ENCODE measurements at places on chromosomes 16 and 17. TPM values are rescaled to one million over a fixed set of nuclear protein-coding genes. Genes with fewer than 3 reads are reported as not detected.

GRCh38 chr17:44345454-44346026, 438 bp downstream of the GRN start:
- peak overlapping the region; percentile 49 for H3K27ac ChIP-seq
- no peaks in the 10 kb centered on the region for H3K36me3 ChIP-seq
- DNase-seq: peak; percentile 15
- no peaks in the 10 kb centered on the region for H3K4me1 ChIP-seq
- H3K27me3 ChIP-seq: peaks cover 2% of the 10 kb centered on the region

DNA sequence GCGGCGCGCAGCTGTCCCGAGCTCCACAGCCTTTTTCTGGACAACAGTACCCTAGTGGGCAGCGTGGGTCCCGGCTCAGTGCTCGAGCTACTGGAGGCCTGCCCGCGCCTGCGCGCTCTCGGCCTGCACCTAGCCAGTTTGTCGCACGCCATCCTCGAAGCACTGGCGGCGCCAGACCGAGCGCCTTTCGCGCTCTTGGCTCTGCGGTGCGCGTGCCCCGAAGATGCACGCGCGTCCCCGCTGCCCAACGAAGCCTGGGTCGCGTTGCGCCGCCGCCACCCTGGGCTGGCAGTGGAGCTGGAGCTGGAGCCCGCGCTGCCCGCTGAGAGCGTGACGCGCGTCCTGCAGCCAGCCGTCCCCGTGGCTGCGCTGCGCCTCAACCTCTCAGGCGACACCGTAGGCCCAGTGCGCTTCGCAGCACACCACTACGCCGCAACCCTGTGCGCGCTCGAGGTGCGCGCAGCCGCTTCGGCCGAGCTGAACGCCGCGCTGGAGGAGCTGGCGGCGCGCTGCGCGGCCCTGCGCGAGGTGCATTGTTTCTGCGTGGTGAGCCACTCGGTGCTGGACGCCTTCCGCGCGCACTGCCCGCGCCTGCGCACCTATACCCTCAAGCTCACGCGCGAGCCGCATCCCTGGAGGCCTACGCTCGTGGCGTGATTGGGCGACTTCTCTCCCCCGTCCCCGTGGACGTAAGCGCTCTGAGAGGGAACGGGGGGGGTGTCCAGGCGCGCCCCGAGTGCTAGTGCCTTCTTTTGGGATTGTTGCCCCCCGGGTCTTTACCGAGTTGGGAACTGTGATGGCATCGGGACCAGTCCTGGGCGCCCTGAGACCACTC, 1.2 kb upstream of the HSF4 start:
- peak; percentile 34 for DNase-seq
- no peaks in the 10 kb centered on the region for H3K36me3 ChIP-seq
- peaks cover 31% of the 10 kb centered on the region for H3K4me1 ChIP-seq
- peaks cover 59% of the 10 kb centered on the region for H3K27me3 ChIP-seq
- H3K4me3 ChIP-seq: peak overlapping the region; percentile 48

DNA sequence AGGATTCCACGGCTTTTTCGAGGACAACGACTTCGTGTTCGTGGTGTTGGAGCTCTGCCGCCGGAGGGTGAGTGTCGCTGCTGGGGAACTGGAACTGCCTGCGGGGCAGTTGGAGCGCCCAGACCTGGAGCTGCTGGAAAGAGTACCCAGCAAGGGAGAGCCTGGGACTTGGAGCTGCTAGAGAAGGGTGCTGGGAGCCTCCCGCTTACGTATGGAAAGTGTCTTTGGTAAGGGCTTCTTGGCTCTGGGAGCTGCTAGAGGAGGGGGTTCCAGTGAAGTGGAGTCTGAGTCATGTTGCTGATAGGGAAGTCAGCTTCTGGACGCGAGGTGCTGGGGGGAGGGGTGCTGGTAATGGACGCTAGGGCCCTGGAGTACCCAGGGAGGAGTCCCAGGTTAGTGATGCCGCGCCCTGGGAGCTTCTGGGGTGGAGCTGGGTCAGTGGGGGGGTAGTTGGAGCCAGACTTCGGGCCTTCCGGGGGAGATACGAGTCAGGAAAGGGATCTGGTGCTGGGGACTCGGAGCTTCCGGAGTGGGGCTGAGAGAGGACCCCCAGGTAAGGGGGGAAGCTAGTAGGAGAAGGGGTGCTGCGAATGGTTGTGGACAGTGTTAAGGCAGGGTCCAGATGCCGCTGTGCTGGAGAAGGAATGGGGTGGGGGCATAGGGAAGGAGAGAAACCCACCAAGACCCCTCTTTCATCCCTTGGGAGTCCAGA, 741 bp downstream of the PLK1 start:
- H3K4me1 ChIP-seq: peaks cover 23% of the 10 kb centered on the region
- H3K27ac ChIP-seq: peak overlapping the region; percentile 61
- peak; percentile 53 for DNase-seq
- H3K36me3 ChIP-seq: peaks cover 15% of the 10 kb centered on the region
- H3K27me3 ChIP-seq: no peaks in the 10 kb centered on the region

DNA sequence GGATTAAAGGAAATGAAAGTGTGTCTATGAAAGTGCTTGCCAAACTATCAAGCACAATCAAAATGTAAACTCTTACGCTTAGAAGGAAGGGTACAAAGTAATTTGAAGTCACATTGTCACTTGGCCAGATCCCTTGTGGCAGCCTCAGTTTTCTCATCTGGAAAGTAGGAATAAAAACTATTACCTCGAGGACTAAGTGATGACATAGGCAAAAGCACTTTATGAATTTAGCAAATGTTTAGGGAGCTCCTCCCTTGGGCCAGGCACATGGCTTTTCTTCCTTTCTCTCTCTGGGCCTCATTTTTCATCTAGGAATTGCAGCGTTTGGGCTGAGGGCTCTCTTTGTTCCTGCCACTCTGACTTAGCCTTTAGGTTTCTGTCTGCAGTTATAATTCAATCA, 28.5 kb downstream of the DYNLL2 start:
- H3K36me3 ChIP-seq: no peaks in the 10 kb centered on the region
- peaks cover 17% of the 10 kb centered on the region for H3K27me3 ChIP-seq
- no peak overlapping the region for H3K27ac ChIP-seq
- H3K4me3 ChIP-seq: no peak overlapping the region
- H3K4me1 ChIP-seq: no peaks in the 10 kb centered on the region

- peak; percentile 31 for DNase-seq
- no peaks in the 10 kb centered on the region for H3K36me3 ChIP-seq
- no peaks in the 10 kb centered on the region for H3K27me3 ChIP-seq
- H3K4me3 ChIP-seq: no peak overlapping the region
Observed at GRCh38 chr16:78648517-78648916, 549.1 kb downstream of the WWOX start.

Gene TMED6
- total RNA-seq: 0.64 TPM

Gene SSTR5
- not detected for total RNA-seq

Gene TBC1D26
- 0.14 TPM for total RNA-seq

All from astrocyte (in vitro differentiated cells and primary cell).